Peyer's patch (tissue), 4 donors: ENCODE measurements at places on chromosomes 2 and 18.

GRCh38 chr18:13375302-13376255, 157.0 kb downstream of the LDLRAD4 start:
- H3K4me3 ChIP-seq, result no peak overlapping the region
- H3K27me3 ChIP-seq, result no peaks in the 10 kb centered on the region
- H3K27ac ChIP-seq, result peak overlapping the region; percentile 62

- H3K4me3 ChIP-seq, result no peak overlapping the region
- no peaks in the 10 kb centered on the region for H3K4me1 ChIP-seq
- DNase-seq, result no peak
- H3K27ac ChIP-seq, result peak overlapping the region; percentile 77
- no peaks in the 10 kb centered on the region for H3K36me3 ChIP-seq
Observed at GRCh38 chr2:229445019-229445418, 173.9 kb upstream of the PID1 start.

- H3K4me1 ChIP-seq, result no peaks in the 10 kb centered on the region
- no peak for DNase-seq
- H3K27me3 ChIP-seq, result no peaks in the 10 kb centered on the region
Observed at GRCh38 chr2:216601632-216602409, 31.4 kb upstream of the IGFBP2 start.

GRCh38 chr2:55159037-55159651, 72.9 kb downstream of the CLHC1 start:
- no peaks in the 10 kb centered on the region for H3K27me3 ChIP-seq
- H3K4me1 ChIP-seq, result peaks cover 52% of the 10 kb centered on the region
- H3K4me3 ChIP-seq, result no peak overlapping the region
- no peaks in the 10 kb centered on the region for H3K36me3 ChIP-seq

- no peak overlapping the region for H3K27ac ChIP-seq
- H3K27me3 ChIP-seq, result no peaks in the 10 kb centered on the region
- no peaks in the 10 kb centered on the region for H3K4me1 ChIP-seq
- no peak for DNase-seq
Observed at GRCh38 chr2:162232671-162233070, 10.6 kb downstream of the FAP start.

DNA sequence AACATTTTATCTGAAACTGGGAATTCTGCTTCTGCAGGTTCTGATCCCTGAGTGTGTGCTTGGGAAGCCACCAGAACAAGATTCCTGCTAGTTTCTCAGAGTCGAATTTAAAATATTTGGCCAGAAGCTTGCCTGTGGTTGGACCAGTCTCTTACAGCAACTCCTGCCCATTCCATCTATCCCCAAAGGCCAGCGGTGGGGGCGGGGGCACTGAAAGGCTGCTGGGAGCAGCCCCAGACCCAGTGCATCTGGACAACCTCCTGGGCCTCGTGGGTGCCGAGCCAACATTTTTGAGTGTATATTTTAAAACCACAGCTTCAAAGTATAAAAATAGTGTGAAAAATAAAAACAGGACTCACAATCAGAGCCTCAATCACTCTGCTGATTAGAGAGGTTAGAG, 38.6 kb upstream of the ZFP36L2 start:
- H3K27me3 ChIP-seq, result no peaks in the 10 kb centered on the region
- no peaks in the 10 kb centered on the region for H3K36me3 ChIP-seq
- peak overlapping the region; percentile 10 for H3K27ac ChIP-seq
- H3K4me1 ChIP-seq, result peaks cover 3% of the 10 kb centered on the region

GRCh38 chr2:134218930-134219658, 34.8 kb upstream of the MGAT5 start:
- no peaks in the 10 kb centered on the region for H3K27me3 ChIP-seq
- peak; percentile 90 for DNase-seq
- H3K4me3 ChIP-seq, result no peak overlapping the region

- H3K4me1 ChIP-seq, result no peaks in the 10 kb centered on the region
- no peaks in the 10 kb centered on the region for H3K27me3 ChIP-seq
- H3K4me3 ChIP-seq, result no peak overlapping the region
Observed at GRCh38 chr2:62461707-62462106, 44.3 kb downstream of the TMEM17 start.

DNA sequence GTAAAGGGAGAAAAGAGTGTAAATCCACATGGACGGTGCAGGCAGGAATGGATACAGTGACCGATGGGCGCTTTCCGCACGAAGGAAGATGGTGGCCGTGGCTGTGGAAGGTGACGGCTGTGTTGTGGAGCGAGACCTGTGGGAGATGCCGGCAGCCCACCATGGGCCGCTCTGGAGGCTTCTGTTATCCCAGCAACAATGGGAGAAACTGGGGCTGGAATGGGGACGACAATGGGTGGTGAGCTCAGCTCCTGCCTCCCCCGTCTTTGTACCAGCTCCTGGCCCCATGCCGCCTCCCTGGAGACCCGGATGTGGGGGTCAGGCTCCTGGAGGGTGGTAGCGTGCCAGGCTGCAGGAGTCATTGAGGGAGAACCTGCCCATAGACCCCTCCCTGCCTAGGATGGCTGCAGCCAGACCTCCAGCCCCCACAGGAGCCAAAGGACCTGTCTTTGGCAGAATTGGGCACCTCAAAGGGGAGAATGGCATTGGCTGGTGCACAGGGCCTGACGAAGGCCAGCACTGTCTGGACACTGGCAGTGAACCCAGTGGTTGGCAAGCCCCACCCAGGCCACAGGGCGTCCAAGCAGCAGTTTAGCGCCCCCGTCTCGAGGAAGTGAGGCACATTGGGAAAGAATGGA, 72.6 kb downstream of the SLC66A2 start:
- no peaks in the 10 kb centered on the region for H3K27me3 ChIP-seq
- no peak overlapping the region for H3K4me3 ChIP-seq
- H3K4me1 ChIP-seq, result no peaks in the 10 kb centered on the region
- H3K36me3 ChIP-seq, result no peaks in the 10 kb centered on the region
- H3K27ac ChIP-seq, result no peak overlapping the region
- DNase-seq, result no peak

DNA sequence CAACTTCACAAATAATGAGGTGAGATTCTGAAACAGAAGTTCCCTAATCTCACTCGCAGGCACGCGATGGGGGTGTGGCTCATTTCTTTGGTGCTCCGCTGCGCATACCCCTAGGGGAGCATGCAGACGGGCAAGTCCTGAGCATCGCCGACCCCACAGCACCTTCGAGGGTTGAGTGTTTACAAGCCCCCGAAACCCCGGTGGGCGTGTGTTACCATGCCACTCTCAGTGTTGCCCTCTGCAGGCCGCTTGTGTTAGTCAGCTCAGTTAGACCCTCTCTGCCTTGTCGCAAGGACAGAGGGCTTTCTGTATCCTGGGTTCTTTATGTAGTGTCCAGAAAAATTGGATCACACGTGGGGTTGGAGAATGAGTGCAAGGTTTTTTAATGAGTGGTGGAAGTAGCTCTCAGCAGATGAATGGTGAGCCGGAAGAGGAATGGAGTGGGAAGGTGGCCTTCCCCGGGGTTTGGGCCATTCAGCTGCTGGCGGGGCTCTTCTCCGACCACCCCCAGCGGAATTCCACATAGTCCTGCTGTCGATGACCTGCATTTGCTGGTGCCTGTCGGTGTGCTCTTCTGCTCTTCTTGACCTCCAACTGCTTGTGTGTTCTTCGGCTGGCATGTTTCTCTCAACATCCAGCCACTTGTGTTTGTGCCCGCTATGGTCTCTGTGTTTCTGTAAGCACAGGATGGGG, 191.3 kb downstream of the RPRM start:
- H3K36me3 ChIP-seq, result no peaks in the 10 kb centered on the region
- no peak for DNase-seq
- H3K4me3 ChIP-seq, result no peak overlapping the region
- H3K4me1 ChIP-seq, result no peaks in the 10 kb centered on the region
- no peaks in the 10 kb centered on the region for H3K27me3 ChIP-seq
- H3K27ac ChIP-seq, result no peak overlapping the region
